ENCODE measurements at places on chromosomes 16 and 17.

- no peaks in the 10 kb centered on the region for H3K27me3 ChIP-seq
- no peak overlapping the region for H3K4me3 ChIP-seq
- no peak overlapping the region for H3K27ac ChIP-seq
- DNase-seq: no peak
- H3K4me1 ChIP-seq: no peaks in the 10 kb centered on the region
Observed at GRCh38 chr16:5557966-5558365, 460.4 kb upstream of the EEF2KMT start.

DNA sequence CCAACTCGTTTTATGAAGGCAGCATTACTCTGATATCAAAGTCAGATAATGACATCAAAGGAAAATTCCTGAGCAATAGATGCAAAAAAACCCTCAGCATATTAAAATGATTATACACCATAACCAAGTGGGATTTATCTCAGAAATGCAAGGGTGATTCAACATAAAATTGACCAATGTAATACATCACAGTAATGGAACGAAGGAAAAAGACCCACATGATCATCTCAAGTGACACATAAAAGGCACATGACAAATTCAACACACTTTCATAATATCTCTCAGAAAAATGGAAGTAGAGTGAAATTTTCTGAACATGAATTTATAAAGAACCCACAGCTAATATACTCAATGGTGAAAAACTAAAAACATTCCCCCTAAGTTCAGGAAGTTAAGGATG lies 118.8 kb downstream of the ITFG1 start:
- no peaks in the 10 kb centered on the region for H3K4me1 ChIP-seq
- no peak overlapping the region for H3K27ac ChIP-seq
- no peak for DNase-seq
- peaks cover 8% of the 10 kb centered on the region for H3K36me3 ChIP-seq

GRCh38 chr17:40361925-40362695 lies 2.4 kb downstream of the GJD3 start:
- no peaks in the 10 kb centered on the region for H3K27me3 ChIP-seq
- DNase-seq: no peak
- peaks cover 28% of the 10 kb centered on the region for H3K4me1 ChIP-seq
- peak overlapping the region; percentile 44 for H3K4me3 ChIP-seq
- H3K36me3 ChIP-seq: no peaks in the 10 kb centered on the region
- H3K27ac ChIP-seq: no peak overlapping the region

DNA sequence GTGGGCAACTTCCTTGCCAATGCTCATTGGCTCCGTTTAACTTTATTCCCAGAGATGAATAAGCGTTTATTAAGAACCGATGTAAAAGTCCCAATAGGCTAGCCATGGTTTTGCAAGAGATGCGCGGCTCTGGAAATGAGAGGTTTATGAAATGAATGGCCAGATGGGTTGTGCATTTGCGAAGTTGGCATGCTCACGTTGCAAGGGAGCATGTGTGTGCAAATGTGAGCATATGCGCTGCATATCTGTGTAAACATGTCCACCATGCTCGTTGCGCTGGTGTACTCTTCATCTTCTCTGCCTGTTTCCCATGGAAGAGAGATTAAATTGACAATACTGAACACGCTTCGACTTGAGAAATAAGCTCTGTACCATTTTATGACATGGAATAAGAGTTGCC lies 848.6 kb upstream of the RBFOX1 start:
- no peaks in the 10 kb centered on the region for H3K27me3 ChIP-seq
- no peak overlapping the region for H3K27ac ChIP-seq
- no peak for DNase-seq
- H3K4me1 ChIP-seq: no peaks in the 10 kb centered on the region
- H3K4me3 ChIP-seq: no peak overlapping the region

DNA sequence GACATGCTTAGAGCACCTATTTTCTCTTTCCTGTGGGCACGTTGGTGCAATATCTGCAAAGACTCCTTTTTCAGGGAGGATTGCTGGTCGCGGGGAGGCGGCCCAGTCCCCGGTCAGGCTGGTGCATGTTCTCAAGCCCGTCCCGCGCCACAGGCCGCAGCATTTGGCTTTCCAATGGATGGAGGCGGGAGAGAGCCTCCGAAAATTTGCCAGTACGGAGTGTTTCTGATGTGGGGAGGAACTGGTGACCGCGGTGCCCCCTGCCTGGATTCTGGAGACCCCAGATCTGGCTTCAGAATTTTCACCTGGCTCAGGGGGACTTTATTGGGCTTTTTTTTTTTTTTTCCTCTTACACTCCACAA lies 2.3 kb downstream of the CMIP start:
- DNase-seq: no peak
- H3K27ac ChIP-seq: peak overlapping the region; percentile 93
- H3K27me3 ChIP-seq: no peaks in the 10 kb centered on the region
- peak overlapping the region; percentile 97 for H3K4me3 ChIP-seq
- H3K36me3 ChIP-seq: no peaks in the 10 kb centered on the region
- H3K4me1 ChIP-seq: peaks cover 48% of the 10 kb centered on the region

- peak overlapping the region; percentile 79 for H3K4me3 ChIP-seq
- peaks cover 52% of the 10 kb centered on the region for H3K4me1 ChIP-seq
- H3K36me3 ChIP-seq: no peaks in the 10 kb centered on the region
- no peak for DNase-seq
- no peak overlapping the region for H3K27ac ChIP-seq
Observed at GRCh38 chr17:6639014-6639585, 1.4 kb downstream of the KIAA0753 start.

- peaks cover 52% of the 10 kb centered on the region for H3K4me1 ChIP-seq
- no peak overlapping the region for H3K4me3 ChIP-seq
- DNase-seq: no peak
Observed at GRCh38 chr17:4534515-4534914, 20.7 kb downstream of the MYBBP1A start.

- no peaks in the 10 kb centered on the region for H3K36me3 ChIP-seq
- H3K4me1 ChIP-seq: peaks cover 24% of the 10 kb centered on the region
- H3K27me3 ChIP-seq: no peaks in the 10 kb centered on the region
- no peak for DNase-seq
Observed at GRCh38 chr16:28951410-28951943, 740 bp downstream of the NFATC2IP start.

DNA sequence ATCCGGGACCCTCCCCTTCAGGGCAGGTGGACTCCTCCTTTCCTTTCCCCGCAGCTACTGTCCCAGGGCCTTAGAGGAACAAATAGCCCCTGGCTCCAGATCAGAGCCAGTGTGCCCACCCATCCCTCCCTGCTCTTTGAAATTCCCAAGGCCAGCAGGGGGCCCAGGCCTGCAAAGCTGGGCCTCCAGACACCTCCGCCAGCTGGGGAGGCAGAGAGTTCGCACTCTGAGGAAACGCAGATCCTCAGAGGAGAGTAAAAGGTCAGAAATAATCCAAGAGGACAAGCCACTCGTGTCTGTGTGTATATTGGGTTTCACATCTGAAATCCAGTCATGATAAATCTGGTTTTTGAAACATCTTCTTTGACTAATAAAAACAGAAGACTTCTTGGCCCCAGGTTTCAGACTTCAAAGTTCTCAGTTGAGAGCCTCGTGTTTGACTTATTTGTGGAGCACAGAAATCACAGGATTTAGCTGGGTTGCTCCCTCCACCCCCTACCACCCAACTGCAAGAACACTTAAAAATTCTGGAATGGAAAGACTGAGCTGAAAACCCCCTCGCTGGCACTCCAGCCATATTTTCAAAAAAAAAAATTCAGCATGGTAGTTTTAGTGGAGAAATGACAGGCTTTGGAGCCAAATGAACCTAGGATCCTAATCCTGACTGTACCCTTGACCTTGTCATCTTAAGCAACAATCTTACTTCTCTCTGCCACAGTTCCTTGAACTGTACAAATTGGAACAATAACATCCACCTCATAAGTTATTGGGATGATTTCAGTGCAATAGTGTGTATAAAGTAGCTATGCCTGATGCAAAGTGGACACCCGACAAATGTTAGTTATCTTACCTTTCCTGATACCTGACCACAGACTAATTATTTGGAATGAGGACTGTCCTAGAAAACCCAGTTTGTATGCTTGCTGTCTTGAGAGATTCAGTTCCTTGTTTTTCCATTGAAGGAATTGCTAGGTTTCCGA lies 44.5 kb upstream of the TBX2 start:
- no peaks in the 10 kb centered on the region for H3K27me3 ChIP-seq
- H3K36me3 ChIP-seq: no peaks in the 10 kb centered on the region
- H3K27ac ChIP-seq: no peak overlapping the region
- no peak overlapping the region for H3K4me3 ChIP-seq
- DNase-seq: no peak

- DNase-seq: no peak
- H3K4me1 ChIP-seq: peaks cover 59% of the 10 kb centered on the region
- no peaks in the 10 kb centered on the region for H3K27me3 ChIP-seq
- peak within 1 kb of the TSS; percentile 44 for H3K27ac ChIP-seq
- no peak within 1 kb of the TSS for H3K4me3 ChIP-seq
Observed at GRCh38 chr17:19747829-19748806, at the start of gene ALDH3A1. Gene ALDH3A1 (minus strand): TSS chr17:19748298. CDS start chr17:19745129, 3,169 bp downstream.

- no peaks in the 10 kb centered on the region for H3K4me1 ChIP-seq
- H3K27ac ChIP-seq: no peak overlapping the region
- no peak for DNase-seq
- no peak overlapping the region for H3K4me3 ChIP-seq
- no peaks in the 10 kb centered on the region for H3K36me3 ChIP-seq
- no peaks in the 10 kb centered on the region for H3K27me3 ChIP-seq
Observed at GRCh38 chr17:41937970-41938954, 7.8 kb downstream of the ODAD4 start.

All from vagina (tissue), 2 donors.